ENCODE measurements at places on chromosomes 12 and 14.

- no peak for DNase-seq
These were observed 56.1 kb upstream of the DDX11 start for GRCh38 chr12:31017535-31017934.

GRCh38 chr14:93161411-93161940, 23.2 kb downstream of the MOAP1 start:
- DNase-seq: no peak

DNA sequence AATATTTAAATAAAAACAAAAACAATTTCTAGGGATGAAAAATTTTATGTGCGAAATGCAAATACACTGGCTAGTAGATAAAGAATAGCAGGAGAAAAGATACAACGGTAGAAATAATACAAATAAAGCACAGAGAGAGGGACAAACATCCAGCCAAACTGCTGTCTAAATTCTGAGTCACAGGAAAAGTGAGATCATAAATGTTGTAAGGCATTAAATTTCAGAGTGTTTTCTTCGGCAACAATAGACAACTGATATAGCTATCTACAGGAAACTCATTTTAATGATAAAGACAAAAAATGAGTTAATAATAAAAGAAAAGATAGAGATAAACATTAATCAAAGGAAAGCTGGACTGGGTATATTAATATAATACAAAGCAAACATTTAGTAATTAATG, 122.2 kb downstream of the NTS start:
- DNase-seq: no peak

GRCh38 chr12:65703176-65703575, 121.1 kb upstream of the HMGA2 start:
- DNase-seq: no peak

DNA sequence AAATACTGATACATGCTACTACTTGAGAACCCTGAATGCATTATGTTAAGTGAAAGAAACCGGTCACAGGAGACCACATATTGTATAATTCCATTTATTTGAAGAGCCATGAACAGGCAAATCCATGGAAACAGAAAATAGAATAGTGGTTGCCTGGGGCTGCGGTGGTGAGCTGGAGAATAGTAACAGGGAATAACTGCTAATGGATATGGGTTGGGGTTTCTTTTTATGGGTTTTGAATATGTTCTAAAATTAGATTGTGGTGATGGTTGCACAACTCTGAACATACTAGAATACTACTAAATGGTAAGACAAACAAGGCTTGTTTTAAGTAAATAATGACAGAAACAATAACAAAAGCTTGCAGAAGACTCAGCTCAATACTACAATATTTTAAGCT, 293.0 kb downstream of the BTG1 start:
- DNase-seq: no peak

- no peak for DNase-seq
These were observed 4.9 kb downstream of the GSTZ1 start for GRCh38 chr14:77325746-77326094.

GRCh38 chr12:67690656-67691055, 42.1 kb downstream of the DYRK2 start:
- DNase-seq: no peak

DNA sequence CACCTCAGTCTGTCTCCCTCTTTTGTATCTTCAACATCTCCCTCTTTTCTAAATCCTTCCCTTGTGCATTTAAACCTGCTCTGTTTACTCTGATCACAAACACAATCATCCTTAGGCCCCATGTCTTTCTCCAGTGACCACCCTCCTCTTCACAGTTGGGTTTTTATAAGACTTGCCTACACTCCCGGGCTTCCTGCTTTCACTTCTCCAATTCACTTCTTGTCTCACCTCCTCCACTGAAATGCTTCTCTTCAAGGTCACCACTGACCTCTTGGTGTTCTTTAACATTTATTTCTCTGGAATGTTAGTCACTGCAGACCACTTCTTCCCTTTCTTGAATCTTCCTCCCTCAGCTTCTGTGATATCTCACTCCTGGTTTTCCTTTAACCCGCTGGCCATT, 8.7 kb upstream of the SMCO2 start:
- no peak for DNase-seq

- no peak for DNase-seq
These were observed 80.5 kb upstream of the CAPRIN2 start for GRCh38 chr12:30835216-30835615.

DNA sequence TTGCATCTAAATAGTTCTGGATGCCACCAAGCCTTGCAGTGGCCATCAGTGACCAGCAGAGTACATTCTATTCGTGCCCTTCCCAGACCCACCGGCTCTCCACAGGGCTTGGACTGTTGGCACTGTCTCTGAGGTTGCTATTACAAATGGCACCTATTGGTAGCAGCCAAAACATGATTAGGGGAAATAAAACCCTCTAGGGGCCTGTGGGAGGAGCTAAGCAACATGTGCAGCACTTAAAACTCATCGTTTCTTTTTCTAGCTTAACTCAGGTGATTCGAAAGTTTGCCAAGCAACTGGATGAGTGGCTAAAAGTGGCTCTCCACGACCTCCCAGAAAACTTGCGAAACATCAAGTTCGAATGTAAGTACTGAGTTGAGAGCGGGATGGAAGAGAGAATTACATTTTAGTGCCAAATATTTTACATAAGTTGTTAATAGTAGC, 65.4 kb upstream of the RIC8B start:
- no peak for DNase-seq

DNA sequence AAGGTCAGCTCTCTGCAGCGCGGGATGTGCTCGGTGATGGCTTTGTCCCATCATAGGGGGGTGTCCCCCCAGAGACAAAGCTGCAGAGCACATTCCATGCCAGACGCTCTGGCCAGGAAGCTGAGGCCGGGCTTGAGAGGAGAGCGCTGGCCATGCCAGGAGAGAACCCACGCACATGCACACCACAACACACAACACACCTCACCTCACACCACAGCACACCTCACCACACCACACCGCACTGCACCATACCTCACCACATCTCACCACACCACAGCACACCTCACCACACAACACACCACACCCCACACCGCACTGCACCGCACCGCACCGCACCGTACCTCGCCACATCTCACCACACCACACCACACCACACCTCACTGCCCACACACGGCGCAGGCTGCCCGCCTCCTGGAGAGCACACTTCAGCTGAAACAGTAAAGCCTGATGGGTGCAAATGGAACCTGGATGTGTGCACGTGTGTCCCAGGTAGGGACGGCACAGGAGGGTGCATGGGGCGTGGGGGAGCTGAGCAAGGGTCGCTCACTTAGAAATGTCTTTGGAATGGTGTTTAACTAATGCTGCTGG, 10.8 kb downstream of the ANKRD9 start:
- no peak for DNase-seq

DNA sequence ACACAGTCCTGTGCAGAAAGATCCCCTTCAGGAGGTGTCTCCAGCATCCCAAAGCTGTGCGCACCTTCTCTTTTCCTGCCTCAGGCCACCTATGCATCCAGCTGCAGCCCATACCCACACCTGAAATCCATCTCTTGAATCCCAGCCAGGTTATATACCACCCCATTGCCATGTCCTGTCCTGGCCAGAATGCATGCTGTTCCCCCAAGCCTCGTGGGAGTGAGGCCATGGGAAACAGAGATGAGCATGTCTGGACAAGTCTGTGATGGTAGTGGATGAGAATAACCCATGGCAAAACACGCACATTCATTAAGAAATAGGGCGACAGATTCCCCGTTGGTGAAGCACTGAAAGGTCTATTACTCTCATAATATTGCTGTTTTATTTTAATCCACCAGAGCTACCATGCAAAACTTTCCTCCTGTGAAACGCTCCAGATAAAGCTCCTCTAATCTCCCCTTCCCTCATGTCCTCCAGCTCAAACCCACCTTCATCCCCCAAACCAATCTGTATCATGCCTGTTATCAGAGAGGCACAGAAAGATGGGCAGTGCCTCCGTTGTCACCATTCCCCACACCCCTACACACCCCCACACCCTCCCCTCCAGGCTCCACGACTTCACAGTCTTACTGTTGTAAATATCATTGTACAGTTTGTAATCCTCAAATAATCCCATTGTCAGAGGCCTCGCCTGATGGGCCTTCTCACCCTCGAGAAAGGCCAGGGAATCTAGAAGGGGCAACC, 97.5 kb upstream of the FKBP4 start:
- DNase-seq: no peak

- no peak for DNase-seq
These were observed 570 bp upstream of the MRPS35 start for GRCh38 chr12:27709932-27710591.

- DNase-seq: peak; percentile 8
These were observed 8.0 kb upstream of the C12orf42 start for GRCh38 chr12:103503546-103504480.

DNA sequence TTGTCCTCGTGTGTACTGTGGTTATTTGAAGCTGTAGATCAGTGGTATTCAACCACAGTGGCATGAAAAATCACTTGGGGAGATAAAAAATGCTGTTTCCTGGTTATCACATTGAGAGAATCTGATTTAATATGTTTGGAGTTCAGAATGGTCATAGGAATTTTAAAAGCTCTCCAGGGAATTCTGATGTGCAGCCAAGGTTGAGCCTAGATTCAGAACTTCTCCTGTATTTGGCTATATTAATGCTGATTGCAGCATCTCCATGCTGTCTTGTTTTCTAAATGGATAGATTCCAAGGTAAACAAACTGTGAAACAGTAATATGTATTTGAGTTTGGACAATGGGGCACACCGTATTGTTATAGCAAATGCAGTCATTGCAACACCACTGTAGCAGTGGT, 982.2 kb upstream of the FBXO33 start:
- DNase-seq: no peak

DNA sequence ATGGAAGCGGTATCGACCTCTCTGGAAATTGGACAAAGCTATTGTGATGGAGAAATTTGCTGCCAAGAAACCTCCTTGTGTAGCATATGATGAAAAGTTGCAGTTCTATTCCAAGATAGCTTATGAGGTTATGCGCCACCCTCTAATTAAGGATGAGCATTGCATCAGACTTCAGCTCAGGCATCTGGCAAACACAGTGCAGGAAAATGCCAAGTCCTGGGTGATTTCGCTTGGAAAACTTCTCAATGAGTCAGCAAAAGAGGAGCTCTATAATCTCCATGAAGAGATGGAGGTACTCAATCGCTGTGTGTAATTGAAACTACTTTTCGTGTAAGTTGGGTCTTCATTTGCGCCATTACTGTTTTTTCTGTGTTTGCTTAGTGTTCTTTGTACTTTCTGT, 51.2 kb downstream of the DNAH10 start:
- no peak for DNase-seq

- no peak for DNase-seq
These were observed 61.8 kb downstream of the TSPAN9 start for GRCh38 chr12:3138941-3139511.

DNA sequence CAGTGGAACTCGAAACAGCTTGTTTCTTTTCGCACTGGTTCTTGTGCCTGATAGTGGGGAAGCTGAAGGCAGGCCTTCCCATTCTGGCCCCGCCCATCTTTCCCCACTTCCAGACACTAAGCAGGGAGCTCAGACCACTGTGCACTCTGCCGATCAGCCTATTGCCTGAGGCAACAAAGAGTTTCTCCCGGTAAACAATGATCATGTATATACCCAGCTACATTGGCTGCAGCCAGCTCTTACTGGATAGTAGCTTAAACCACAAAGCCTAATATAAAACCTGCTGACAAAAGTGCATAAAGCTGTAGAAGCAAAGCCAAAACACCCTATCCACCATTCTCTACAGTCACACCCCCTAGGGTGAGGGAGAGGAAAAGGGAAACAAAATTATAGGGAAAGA, 24.7 kb upstream of the GLIPR1 start:
- no peak for DNase-seq

DNA sequence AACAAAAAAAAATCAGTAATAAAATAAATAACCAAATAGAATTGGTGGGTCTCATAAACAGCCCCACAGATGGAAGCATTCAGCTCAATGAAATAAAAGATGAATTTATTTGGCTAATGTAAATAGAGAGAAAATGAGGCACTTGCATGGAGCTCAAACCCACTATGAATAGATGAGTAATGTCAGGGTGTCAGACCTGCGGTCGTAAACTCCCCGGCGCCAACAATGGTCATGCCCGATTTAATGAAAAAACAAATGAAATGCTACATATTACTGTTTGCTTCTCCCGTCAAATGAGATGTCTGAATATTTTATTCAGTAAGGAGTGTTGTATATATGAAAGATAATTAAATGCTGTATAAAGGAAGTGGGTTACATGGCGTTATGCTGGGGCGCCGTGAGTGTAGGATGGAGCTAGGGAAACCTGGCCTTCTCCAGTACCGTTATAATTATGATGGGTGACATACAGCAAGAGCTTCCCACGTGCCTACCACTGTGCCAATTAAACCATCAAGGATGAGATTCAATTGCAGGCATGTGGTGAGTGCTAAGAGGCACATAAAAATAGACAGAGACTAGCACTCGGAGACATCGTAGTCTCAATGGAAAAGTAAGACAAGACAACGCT, 648.1 kb downstream of the BCL11B start:
- DNase-seq: no peak

DNA sequence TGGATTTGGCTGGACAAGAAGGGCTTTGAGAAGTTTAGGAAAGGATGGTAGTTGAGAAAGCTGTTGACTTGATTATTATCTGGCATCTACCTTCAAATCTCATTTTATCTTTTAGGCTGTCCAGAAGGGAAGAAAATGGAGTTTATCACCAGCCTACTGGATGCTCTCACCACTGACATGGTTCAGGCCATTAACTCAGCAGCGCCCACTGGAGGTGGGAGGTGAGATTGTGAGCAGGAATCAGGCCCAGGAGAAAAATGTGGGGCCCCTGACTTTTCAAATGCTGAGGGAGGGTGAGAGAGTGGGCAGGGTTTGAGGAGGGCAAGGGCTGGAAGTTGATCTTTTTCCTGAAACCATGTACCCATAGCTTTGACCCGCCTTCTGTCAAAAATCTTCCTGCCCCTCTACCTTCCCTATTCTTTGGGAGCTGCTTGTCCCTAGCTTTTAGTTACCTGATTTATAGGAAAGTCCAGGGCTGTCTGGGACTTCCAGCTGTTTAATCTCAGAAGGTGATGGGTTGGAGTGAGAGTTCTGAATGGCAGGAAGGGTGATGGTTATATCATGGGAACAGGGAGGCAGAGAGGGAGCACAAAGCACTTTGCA, 134.2 kb downstream of the SMOC1 start:
- DNase-seq: peak; percentile 18

- DNase-seq: no peak
These were observed 93.9 kb upstream of the SYT10 start for GRCh38 chr12:33533527-33533926.

DNA sequence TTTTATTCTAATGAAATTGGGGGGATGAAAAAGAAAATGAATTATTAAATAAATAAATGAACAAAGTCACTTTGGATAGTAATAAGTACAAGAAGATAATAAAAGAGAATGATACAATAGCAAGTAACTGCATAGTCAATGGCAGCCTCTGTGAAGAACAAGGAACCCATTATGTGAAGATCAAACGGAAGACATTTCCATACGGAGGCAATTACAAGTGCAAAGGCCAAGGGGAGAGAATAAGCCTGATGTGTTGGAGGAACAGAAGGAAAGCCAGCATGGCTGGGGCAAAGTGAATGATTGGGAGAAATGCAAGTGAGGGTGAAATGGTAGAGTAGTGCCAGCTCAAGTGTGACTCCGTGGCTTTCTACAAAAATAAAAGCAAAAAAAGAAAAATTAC, 43.9 kb upstream of the CHPT1 start:
- no peak for DNase-seq

GRCh38 chr12:108455706-108456105, 59.4 kb upstream of the FICD start:
- DNase-seq: no peak
